ENCODE measurements at places on chromosomes 5 and 9.

DNA sequence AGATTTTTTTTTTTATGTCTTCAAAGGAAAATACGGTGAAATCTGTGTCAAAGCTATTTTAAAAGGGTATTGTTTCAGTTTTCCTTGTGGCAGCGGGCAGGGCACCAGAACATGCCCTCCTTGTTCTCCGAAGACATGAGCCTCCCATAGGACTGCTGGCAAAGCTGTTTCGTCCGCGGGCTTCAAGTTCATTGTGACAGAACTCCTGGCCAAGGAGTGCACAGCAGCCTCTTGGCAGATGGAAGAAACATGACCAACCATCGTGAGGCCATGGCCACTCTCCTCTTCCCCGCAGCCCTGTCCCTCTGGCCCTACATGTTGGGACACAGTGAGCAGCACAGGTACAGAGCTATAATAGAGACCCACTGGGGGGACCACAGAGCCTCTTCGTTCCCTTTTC, 99.5 kb downstream of the AOPEP start:
- peak; percentile 62 for DNase-seq

- peak; percentile 14 for DNase-seq
Observed at GRCh38 chr5:21452449-21452848, 1400.7 kb downstream of the CDH12 start.

- DNase-seq = no peak
Observed at GRCh38 chr9:83220730-83221129, 157.8 kb upstream of the RASEF start.

- no peak for DNase-seq
Observed at GRCh38 chr9:4114569-4115505, 185.0 kb downstream of the GLIS3 start.

- peak; percentile 64 for DNase-seq
Observed at GRCh38 chr5:102153003-102153759, 142.9 kb downstream of the SLCO4C1 start.

GRCh38 chr5:69213513-69214215, 21.0 kb upstream of the CDK7 start:
- no peak for DNase-seq

DNA sequence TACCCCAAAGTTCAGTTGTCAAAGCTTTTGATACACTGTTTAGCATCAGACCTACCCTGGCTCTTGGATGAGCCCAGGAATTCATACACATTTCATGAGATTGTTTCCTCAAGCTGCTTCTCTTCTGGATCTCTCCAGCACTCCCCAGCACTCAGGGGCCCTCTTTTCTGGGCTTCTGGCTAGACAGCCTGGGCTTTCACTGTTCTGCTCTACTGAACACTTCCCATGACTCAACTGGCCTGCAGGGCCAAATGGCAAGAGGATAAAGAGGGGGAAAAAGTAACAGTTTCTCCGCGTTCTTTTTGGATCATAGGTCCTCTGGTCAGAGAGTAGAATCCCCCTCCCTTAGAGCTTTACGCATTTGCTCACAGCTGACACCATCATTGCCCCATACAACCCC, 20.9 kb upstream of the LURAP1L start:
- DNase-seq = no peak

GRCh38 chr5:168624850-168625364, 45.7 kb upstream of the PANK3 start:
- DNase-seq = no peak

GRCh38 chr5:6766604-6767093, 53.4 kb downstream of the TENT4A start:
- peak; percentile 61 for DNase-seq

DNA sequence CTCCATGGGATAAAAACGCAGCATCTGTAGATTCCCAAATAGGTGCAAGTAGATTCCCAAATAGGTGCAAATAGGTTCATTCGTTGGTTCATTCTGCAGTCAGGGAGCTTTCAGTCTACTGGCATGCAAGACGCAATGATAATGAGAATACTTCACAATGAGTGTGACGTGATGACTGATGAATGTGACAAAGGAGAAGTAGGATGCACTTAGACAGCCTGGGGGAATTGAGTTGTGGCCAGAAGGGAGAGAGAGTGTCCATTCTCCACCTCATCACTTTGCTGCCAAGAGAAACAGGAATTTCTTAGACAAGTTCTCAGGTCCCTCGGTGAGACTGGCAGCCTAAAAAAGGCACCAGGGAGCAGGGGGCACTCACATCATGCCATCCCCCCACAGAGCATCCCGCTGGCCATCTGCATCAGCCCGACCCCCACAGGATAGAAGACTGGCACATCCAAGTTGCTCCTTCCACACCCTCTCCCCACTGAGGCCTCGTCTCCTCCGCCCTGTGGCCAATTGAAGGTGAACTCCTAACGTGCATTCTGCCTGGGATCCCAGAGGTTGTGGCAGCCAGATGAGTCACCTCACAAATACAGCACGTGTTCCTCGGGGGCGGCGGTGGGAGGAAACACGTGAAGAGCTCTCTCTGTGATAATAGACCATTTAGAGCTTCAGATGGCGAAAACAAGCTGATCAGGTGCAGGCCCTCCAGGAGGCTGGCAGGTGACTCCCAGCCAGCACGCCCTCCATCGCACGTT, 19.9 kb upstream of the KCNIP1 start:
- no peak for DNase-seq

DNA sequence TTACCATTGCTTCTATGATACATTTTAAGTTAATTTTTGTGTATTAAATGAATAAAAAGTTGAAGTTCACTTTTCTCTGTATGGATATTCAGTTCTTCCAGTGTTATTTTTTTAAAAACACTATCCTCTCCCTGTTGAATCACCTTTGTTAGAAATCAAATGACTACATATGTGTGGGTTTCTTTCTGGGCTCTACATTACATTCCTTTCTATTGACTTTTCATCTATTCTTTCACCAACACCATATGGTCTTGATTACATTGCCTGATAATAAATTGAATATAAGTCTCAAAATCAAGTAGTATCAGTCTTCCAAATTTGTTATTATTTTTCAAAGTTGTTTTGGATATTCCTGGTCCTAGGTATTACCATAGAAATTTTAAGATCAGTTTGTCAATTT, 7.3 kb upstream of the RASEF start:
- no peak for DNase-seq

GRCh38 chr5:143135832-143136551, 267.5 kb downstream of the NR3C1 start:
- peak; percentile 49 for DNase-seq

DNA sequence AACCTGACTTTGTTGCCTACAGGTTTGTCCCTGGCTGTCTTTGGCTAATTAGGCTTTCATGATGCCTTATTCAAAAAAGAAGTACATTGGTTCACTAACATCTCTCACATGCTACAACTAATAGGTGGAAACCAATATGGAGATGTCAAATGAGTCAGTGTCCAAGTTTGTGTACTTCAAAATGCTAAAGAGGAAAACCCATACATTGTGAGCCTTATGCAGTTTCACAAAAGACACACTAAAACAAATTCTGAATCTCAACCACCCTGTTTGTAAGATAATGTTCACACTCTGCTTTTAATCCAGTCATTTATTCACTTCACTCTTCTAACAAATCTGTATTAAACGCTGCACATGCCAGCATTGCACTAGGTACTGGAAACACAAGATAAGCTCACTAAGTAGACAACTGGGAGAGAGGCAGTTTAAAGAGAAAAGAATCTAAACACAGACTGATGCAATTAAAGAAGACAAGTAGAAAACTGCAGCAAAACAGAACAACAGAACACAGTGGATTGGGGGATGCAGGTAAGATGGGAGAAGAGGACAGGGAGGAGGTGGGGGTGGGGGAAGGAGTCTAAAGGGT, 104.1 kb downstream of the DROSHA start:
- DNase-seq = no peak

DNA sequence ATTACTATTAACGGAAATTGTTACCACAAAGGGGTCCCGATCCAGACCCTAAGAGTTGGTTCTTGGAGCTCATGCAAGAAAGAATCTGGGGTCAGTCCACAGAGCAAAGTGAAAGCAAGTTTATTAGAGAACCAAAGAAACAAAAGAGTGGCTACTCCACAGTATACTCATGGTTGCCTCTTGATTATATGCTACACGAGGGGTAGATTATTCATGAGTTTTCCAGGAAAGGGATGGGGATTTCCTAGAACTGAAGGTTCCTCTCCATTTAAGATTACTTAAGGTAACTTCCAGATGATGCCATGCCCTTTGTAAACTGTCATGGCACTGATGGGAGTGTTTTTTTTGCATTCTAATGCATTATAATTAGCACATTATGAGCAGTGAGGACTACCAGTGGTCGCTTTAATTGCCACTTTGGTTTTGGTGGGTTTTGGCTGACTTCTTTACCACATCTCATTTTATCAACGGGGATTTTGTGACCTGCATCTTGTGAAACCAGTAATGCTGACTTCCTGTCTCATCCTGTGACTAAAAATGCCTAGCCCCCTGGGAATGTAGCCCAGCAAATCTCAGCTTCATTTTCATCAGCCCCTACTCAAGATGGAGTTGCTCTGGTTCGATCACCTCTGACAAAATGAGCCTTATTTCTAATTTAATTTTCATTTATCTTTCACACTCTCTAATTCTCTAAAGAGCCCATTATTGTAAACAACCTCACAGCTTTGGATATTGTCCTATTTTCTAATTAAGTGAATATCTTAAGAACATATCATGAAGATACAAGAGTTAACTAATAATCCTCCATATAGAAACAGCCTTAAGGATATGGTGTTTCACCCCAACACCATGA, 336.3 kb downstream of the RASEF start:
- no peak for DNase-seq

- DNase-seq = no peak
Observed at GRCh38 chr9:90114641-90115425, 510.0 kb downstream of the GADD45G start.

DNA sequence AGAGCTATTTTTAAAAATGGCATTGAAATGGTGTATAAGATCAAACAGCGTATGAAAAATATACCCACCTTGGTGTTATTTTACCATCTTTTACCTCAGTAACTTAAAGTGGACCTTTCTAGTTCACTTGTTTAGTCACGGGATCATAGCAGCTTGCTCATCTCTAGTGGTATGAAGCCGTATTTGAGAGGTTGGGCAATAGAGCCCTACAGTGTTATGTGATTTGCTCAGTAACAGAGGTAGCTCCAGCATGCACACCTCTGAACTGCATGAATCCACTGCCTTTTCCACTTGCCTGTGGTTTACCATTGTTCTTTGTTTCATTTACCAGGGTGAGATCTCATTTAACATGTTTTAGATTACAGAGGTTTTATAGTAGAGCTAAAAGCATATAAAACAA, 134.4 kb downstream of the ATG10 start:
- DNase-seq = peak; percentile 62

DNA sequence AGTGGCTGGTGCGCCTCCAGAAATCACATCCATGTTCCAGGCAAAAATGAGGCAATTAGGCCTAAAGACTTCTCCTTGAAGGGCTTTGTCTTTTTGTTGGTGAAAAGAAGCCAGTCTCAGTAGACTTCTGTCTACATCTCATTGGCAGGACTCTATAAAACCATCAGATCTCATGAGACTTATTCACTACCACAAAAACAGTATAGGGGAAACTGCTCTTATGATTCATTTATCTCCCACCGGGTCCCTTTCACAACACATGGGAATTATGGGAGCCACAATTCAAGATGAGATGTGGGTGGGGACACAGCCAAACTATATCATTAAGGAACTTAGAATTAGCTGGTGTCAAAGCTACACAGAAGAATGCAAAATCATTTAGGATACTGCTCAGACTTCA, 77.7 kb upstream of the SNX2 start:
- no peak for DNase-seq

GRCh38 chr9:5756633-5757032, 76.3 kb downstream of the ERMP1 start:
- no peak for DNase-seq

DNA sequence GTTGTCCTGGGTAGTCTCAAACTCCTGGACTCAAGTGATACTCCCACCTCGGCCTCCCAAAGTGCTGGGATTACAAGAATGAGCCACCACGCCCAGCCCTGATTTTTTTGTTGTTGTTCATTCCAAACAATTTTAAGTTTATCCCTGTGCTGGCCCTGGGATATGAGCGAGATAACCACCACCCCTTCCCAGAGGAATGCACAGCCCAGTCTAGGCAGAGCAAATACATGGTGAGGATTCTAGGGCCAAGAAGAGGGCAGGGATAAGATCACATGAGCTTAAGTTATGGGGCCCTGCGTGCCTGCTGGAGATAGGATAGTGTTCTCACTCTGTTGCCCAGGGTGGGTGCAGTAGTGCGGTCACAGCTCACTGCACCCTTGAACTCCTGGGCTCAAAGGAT, 21.0 kb upstream of the TOR1B start:
- DNase-seq = no peak

DNA sequence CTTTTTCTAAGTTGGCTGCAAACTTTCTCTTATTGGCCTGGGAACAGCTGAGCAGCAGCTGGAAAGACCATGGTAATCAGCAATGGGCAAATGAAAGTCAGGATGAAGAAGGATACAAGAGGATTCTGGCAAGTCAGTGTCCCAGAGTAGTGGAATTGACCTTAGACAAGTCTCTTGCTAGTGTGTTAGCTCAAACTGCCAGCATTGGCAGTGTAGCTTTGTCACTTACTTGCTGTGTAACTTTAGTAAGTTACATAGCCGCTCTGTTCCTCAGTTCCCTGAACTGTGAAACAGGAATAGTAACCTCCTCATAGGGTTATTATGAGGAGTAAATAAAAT, 3.6 kb downstream of the ALDH1A1 start:
- no peak for DNase-seq

- no peak for DNase-seq
Observed at GRCh38 chr9:83508067-83508466, 30.1 kb downstream of the FRMD3 start.

Measured in pons (tissue), 1 donor.